Stimulated activated CD4-positive, alpha-beta T cell treated with anti-CD3 and anti-CD28 coated beads, Interleukin-1b, Interleukin-23, amount 100 ng/mL, for 1 hour (primary cell): ENCODE measurements at places on chromosomes 1 and 21.

- DNase-seq: no peak
Measured at GRCh38 chr1:51264451-51264850, 28.4 kb downstream of the RNF11 start.

DNA sequence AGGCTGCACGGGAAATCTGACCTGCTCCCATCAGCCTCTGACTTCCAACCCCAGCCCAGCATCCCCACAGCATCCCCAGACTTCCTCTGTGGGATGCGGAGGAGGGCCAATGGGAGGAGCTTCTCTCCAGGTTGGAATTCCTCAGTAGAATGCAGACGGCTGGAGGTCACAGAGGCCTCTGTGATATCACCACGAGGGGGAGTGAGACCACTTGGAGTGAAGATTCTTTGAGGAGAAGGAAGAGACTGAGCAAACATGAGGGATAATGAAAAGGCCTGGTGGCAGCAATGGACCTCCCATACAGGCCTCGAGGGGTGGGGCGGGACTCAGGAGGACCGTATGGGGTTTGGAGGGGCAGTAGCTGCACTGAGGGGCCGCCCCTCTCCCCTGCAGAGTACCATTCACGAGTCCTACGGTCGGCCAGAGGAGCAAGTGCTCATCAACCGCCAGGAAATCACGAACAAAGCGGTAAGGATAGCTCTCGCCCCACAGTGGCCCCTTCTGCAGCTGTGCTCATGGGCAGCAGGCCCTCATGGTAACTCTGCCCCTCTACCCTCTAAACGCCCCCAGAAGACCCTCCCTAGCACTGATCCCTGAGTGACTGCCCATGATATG is at the start of gene CATSPER4:
CATSPER4 (plus strand) TSS at position 230 of the 615 bp plus-strand sequence; CDS start at position 256, 26 bp downstream.
- DNase-seq: no peak

DNA sequence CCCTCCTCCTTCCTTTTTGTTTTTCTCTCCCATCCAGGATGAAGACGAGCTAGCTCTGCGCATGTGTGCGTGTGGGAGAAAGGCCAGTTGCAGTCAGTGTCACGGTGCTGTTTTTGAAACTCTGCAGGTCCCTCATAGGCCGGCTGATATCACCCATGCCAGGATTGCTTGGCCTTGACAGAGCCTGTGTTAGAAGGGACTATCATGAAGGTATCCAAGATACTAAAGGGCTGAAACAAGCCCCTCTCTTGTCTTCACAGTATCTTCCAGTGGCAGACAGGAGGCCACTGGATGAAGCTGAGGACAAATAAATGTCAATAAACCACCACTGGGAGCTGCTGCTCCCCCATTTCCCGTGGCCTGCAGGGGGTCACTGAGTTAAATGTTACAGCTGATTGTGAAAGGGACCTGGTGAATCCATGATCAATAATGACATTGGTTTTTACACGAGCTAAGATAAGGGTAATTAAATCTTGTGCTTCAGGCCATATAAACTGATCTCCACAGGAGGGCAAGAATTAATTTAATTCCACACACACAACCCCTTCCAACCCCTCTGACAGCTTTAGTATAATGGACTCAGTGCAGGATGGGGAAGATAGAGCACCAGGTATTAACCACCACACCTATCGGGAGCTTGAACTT is 64.6 kb upstream of the TARBP1 start:
- no peak for DNase-seq

- DNase-seq: no peak
Measured at GRCh38 chr1:245788269-245788668, 633.5 kb downstream of the KIF26B start.

DNA sequence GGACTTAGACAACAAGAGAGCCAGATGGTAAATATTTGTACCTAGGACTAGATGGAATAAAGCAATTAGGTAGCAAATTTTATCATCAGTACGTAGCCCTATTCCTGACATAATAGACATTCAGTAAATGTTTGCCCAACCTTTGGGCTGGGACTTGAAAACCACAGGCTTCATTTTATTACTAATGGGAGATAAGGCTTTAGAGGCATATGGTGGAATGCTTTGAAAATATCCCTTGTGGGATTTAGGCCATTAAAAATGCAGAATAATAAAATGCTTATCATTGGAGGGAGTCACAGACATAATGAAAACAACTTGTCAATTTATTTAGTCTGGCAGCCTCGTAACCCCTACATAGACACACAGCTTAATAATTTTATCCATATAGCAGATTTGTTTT is 296.1 kb upstream of the SPAG17 start:
- no peak for DNase-seq

DNA sequence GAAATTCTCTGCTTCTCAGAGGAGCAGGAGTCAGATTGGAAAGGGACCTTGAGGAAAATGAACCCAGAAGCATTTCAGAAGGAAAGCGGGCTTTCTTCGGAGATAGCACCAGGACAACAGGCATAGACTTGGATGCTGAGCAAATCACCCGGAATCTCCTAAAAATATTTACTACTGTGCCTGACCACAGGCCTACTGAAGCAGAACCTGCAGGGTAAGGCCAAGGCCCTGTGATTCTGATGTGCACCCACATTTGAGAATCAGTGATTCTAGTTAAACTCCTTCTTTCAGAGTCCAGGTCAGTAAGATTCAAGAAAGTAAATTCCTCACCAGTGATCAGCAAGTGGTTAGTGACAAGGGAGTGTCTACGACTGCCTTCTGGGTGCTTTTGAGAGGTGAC is 307.3 kb upstream of the DUSP10 start:
- DNase-seq: no peak

GRCh38 chr1:219340796-219341195 is 167.1 kb downstream of the LYPLAL1 start:
- no peak for DNase-seq

GRCh38 chr1:167438171-167439138 is 79.9 kb downstream of the CD247 start:
- no peak for DNase-seq

DNA sequence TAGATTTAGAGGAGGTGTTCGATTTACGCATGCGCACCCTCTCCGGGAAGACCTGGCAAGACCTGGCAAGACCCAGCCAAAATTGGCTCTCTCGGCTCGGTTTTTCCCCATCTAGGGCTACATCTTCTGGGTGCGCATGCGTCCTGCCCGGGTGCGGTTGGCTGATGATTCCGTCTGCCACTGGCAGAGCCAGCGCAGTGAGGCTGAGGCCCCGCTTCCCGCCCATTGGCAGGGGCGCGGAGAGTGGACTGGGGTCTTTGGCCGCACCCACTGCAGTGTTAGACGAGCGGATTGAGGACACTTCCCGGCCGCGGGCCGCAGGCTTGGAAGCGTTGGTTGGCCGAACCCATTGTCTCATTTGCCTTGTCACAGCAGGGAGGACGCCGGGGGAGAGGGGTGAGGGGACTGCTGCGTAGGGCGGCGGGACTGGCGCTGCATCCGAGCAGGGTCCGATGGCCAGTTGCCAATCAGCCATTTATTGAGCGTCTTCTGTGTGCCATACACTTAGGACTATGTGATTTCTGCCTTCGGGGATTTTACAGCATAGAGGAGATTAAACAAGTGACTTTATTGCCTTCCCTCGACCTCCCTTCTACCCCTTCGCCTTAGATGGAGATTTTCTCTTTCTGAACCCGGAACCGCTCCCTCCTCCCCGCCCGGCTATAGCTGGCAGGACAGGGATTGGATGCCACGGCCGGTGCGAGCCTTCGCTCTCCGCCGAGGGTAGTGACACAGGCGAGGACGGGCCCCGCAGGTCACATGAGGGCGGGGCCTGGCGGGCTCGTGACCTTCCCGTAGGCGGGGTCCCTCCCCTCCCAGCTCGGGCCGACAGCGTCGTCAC is 43.7 kb downstream of the MEF2D start:
- peak; percentile 93 for DNase-seq

GRCh38 chr1:193355626-193356025 is 169.2 kb upstream of the B3GALT2 start:
- DNase-seq: no peak

- no peak for DNase-seq
Measured at GRCh38 chr1:199394856-199395255, 632.7 kb upstream of the NR5A2 start.

- DNase-seq: no peak
Measured at GRCh38 chr21:36605426-36605825, 93.5 kb upstream of the SIM2 start.

DNA sequence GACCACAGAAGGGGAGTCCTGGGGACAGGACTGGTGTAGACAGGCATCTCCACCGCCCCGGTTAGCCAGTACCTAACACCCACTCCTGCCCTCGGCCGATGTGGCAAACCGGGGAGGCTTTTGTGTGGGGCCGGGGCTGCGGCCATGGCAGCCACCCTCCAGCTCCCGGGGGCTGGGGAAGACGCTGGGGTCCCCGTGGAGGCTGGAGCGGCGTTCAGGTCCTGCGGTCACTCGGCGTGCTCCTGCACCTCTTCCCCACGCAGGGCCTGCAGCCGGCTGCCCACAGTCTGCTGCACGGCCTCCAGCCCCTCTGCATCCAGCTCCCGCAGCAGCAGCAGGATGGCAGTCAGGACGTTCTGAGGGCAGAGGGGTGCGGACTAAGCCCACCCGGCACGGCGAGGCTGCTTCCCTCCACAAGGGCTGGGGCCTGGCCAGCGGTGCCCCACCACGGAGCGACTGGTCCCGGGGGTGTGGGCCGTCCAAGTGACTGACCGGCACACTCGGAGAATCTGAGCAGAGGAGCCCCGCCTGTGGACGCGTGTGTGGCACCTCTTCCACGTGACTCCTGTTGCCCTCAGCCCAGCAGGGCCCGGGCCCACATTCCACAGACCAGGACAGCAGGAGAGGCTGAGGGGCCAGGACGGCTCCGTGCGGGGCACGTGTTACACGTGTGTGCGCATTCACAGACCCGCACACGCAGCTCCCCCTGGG is 9.1 kb downstream of the CFAP410 start:
- no peak for DNase-seq

- no peak for DNase-seq
Measured at GRCh38 chr1:7117399-7118281, 332.4 kb downstream of the CAMTA1 start.

GRCh38 chr1:241459186-241459802 is 60.3 kb downstream of the FH start:
- DNase-seq: no peak

DNA sequence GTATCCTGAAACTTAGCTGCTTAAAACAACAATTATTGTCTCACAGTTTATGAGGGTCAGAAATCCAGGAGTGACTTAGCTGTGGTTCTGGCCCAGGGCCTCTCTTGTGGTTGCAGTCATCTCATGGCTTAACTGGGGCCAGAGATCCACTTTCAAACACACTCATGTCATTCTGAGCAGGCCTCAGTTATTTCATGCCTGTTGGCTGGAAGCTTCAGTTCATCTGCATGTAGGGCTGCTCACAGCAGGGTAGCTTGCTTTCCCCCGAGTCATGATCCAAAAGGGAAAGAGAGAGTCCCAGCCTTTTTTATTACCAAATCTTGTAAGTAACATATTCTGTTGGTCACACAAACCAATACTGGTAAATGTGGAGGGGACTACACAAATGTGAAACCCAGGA is 96.6 kb upstream of the B3GALT2 start:
- no peak for DNase-seq

- no peak for DNase-seq
Measured at GRCh38 chr1:91455896-91456295, 44.8 kb upstream of the CDC7 start.

- no peak for DNase-seq
Measured at GRCh38 chr1:121414905-121415304, 230.1 kb downstream of the SRGAP2C start.

DNA sequence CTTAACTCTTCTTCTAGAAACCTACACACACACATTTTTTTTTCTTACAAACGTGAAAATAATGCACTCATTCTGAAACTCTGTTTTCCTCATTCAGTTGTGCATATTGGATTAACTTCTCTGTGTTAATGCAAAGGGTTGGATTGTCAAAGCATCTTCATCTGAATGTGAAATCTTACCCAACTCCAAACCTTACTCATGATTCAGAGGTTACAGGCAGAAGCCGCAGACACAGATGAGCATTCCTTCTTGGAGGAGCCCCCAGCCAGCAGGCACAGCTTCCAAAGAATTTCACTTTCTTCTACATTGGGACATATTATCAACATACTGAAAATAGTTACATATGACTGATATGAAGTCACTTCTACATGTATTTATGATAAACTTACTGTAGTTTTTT is 15.7 kb downstream of the PATJ start:
- no peak for DNase-seq

GRCh38 chr1:147168626-147169058 is 3.6 kb downstream of the PRKAB2 start:
- DNase-seq: no peak

DNA sequence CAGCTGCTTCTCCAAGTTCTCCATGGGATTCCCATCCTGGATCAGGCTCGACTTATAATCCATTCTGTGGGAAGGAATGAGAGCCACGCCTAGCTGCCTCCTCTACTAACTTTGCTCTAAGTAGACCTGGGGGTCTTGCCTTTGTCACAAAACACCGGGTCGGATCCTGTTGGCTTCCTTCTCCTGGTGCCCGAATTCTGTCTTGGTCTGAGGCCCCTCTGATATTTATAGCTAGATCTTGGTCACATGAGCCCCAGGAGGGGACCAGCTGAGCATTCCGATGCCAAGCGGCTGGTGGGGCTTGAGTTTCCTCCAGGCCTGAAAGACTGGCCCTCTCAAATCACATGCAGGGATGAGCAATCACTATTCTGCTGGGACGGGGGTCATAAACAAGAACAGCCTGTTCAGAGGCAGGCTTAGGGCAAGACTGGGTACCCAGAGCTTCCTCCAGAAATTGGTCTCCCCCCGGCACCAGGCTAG is at the start of gene TRIM63:
TRIM63 (minus strand) TSS at position 199 of the 480 bp plus-strand sequence; CDS start at position 63, 136 bp downstream.
- DNase-seq: no peak

GRCh38 chr21:27805696-27806095 is 838.8 kb upstream of the ADAMTS5 start:
- no peak for DNase-seq

GRCh38 chr1:82090104-82090503 is 289.4 kb downstream of the ADGRL2 start:
- no peak for DNase-seq

DNA sequence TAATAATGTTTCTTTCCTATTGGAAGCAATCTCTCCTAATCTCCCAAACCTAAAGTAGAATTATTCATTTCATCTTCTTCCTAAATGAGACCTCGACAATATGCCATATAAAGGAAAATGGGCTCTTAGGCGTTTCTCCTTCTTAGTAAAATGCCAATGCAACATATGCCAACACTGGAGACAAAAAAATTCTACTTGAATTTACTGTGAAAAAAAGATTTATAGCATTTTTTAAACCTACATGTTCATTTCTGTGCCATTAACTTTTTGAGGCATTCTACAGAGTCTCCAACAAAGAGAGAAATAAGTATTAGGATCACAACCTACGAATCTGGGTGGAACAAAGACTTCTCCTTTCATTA is 1.3 kb downstream of the WDR47 start:
- no peak for DNase-seq

DNA sequence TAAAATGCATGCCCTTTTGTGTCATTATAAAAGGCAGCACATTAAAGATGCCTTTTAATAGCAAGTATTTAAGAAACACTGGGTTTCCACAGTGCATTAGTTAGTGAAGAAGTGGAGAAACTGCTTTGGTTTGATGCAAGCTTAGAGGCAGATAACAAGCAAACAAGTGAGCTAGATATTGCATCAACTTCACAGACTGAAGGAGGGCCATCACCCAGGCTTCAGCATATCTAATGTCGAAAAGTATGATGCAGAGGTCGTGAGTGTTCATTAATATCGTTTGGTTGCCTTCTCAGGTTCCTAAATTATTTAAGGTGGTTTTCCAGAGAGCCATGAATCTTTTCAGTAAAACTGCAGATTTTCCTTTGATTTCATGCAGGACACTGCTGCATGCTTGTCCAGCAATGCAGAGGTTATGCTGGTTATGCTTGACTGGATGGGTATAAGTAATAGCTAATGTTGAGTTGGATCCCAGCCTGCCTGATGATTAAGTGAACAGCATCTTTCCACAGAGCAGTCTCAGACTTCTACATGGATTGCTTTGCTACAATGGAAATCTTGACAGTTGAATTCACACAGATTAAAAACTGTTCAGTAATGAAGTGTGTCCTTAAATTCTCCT is 69.7 kb upstream of the IPO9 start:
- DNase-seq: no peak
